Right atrium auricular region (tissue), 2 donors: ENCODE measurements at places on chromosomes 2 and 18. TPM values are rescaled to one million over a fixed set of nuclear protein-coding genes. Genes with fewer than 3 reads are reported as not detected.

DNA sequence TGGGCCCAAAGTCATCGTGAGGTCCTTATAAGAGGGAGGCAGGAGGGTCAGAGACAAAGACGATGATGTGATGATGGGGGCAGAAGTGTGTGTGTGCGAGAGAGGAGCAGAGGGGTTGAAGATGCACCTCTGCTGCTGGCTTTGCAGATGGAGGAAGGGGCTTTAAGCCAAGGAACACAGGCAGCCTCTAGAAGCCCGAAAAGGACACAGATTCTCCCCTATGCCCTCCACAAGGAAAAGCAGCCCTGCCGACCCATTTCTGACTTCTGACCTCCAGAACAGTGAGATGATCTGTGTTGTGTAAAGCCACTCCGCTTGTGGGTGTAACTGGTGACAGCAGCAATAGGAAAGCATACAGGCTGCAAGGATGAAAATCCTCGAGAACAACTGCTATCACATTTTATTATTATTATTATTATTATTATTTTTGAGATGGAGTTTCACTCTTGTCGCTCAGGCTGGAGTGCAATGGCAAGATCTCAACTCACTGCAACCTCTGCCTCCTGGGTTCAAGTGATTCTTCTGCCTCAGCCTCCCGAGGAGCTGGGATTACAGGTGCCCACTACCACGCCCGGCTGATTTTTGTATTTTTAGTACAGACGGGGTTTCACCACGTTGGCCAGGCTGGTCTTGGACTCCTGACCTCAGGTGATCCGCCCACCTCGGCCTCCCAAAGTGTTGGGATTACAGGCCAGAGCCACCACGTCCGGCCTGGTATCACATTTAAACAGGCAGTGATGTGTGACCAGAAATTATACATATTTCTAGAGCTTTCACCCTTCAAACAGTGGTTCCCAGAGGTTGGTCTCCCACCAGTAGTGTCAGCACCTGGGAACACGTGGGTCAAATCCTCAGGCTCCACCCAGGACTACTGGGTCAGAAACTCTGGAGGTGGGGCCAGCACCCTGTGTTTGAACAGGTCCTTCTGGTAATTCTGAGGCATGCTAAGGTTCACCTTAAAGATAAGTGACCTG is 170.5 kb downstream of the TGIF1 start:
- H3K4me1 ChIP-seq = no peaks in the 10 kb centered on the region
- no peaks in the 10 kb centered on the region for H3K36me3 ChIP-seq
- H3K27me3 ChIP-seq = no peaks in the 10 kb centered on the region

- peaks cover 1% of the 10 kb centered on the region for H3K4me1 ChIP-seq
- no peaks in the 10 kb centered on the region for H3K27me3 ChIP-seq
- DNase-seq = no peak
- no peak overlapping the region for H3K4me3 ChIP-seq
These were observed 31.0 kb downstream of the CACNB4 start for GRCh38 chr2:152067823-152068222.

- H3K4me3 ChIP-seq = no peak overlapping the region
- H3K27ac ChIP-seq = no peak overlapping the region
- H3K27me3 ChIP-seq = no peaks in the 10 kb centered on the region
- no peaks in the 10 kb centered on the region for H3K4me1 ChIP-seq
- no peaks in the 10 kb centered on the region for H3K36me3 ChIP-seq
- no peak for DNase-seq
These were observed 536.4 kb upstream of the NRP2 start for GRCh38 chr2:205145888-205146287.

GRCh38 chr2:241865416-241865956 is 4.0 kb upstream of the RTP5 start:
- DNase-seq = no peak
- peaks cover 4% of the 10 kb centered on the region for H3K4me1 ChIP-seq
- no peak overlapping the region for H3K4me3 ChIP-seq
- no peaks in the 10 kb centered on the region for H3K36me3 ChIP-seq
- H3K27me3 ChIP-seq = peaks cover 6% of the 10 kb centered on the region
- H3K27ac ChIP-seq = no peak overlapping the region

- no peak for DNase-seq
- peak overlapping the region; percentile 27 for H3K4me3 ChIP-seq
- no peaks in the 10 kb centered on the region for H3K27me3 ChIP-seq
- no peak overlapping the region for H3K27ac ChIP-seq
These were observed 4.4 kb upstream of the NEU4 start for GRCh38 chr2:241804326-241805229.

DNA sequence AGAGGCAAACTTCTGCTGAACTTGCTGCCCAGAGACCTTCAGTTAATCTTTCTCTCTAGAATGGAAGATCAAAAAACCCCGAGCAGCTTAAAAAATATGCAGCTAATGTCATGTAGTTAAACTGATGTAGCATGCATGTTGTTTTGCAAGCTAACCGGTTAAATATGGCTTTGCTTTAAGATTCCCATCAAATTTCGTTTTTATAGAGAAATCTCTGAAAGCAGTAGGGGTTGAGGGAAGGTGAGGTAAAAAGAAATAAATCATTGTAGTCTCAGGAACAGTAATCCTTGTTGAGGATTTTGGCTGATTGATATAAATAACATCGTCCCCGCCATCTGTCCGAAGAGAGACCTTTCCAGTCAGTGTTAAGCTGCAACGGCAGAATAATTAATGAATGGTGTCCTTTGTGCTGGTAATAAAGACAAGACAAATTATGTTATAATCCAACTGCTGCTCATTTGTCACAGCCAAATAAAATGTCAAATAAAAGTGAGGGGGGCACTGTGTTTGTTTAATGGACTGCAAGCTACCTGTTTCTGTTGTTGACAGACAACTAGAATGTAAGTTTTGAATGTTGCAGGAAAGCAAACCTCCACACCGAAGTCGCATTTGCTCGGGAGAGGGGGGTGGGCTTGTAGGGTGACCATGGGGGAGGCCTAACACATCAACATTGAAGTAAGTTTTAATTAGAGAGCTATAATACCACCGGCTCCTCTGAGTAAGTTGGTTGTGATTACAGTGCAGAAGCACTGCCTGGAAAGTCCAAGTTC is 555.5 kb downstream of the ARHGAP15 start:
- no peak for DNase-seq
- no peak overlapping the region for H3K27ac ChIP-seq
- no peaks in the 10 kb centered on the region for H3K4me1 ChIP-seq
- H3K36me3 ChIP-seq = no peaks in the 10 kb centered on the region
- no peak overlapping the region for H3K4me3 ChIP-seq

DNA sequence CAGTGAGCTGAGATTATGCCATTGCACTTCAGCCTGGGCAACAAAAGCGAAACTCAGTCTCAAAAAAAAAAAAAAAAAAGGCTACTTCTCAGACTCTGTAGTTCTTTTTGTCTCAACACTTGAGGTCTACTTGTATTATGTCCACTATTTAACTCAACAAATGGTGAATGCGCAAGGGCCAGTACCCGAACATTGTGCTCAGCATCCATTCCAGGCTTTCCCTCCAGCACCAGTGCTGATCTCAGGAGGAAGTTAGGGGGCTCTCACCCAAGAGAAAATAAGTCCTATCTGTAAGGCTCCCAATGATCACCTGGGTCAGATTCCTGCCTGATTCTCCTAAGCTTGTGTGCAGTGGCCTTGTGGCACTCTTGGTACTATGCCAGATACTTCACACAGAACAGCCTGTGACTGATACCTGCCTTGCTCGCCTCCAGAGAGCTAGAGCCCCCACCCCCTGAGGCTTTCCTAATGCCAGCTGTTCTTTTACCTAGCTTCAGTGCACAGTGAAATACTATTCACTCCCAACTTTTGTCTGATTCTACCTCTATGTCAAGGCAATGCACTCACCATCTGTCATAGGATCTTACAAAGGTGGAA is 74.9 kb downstream of the INO80D start:
- DNase-seq = no peak
- peaks cover 36% of the 10 kb centered on the region for H3K36me3 ChIP-seq
- H3K27me3 ChIP-seq = no peaks in the 10 kb centered on the region
- H3K27ac ChIP-seq = no peak overlapping the region
- no peak overlapping the region for H3K4me3 ChIP-seq

GRCh38 chr2:151649966-151650365 is 84.3 kb downstream of the NEB start:
- H3K36me3 ChIP-seq = peaks cover 20% of the 10 kb centered on the region
- peak overlapping the region; percentile 37 for H3K27ac ChIP-seq
- H3K4me1 ChIP-seq = no peaks in the 10 kb centered on the region
- DNase-seq = no peak
- H3K4me3 ChIP-seq = no peak overlapping the region

GRCh38 chr18:27749194-27749593 is 427.7 kb downstream of the CDH2 start:
- no peaks in the 10 kb centered on the region for H3K4me1 ChIP-seq
- H3K4me3 ChIP-seq = no peak overlapping the region
- H3K27me3 ChIP-seq = no peaks in the 10 kb centered on the region
- H3K27ac ChIP-seq = no peak overlapping the region
- no peaks in the 10 kb centered on the region for H3K36me3 ChIP-seq
- no peak for DNase-seq

DNA sequence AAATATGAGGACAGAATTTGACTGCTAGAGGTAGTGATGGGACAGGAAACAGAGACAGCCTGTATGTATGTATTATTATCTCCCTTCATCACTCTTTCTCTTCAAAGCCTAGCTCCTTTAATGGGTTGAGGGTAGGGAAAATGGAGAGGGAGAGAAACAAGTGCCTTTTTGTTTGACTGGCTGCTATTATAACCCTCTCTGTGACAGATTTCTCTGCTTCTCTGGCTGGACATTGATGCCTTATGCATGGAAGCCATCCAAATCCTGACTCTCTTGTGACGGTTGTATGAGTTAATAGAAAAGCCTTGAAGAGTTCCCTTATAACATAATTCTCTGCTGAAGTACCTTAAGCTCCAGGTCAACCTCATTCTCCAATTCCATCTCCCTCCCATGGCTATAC is 118.5 kb upstream of the COL5A2 start:
- DNase-seq = no peak
- no peaks in the 10 kb centered on the region for H3K36me3 ChIP-seq
- no peak overlapping the region for H3K4me3 ChIP-seq
- H3K4me1 ChIP-seq = no peaks in the 10 kb centered on the region
- no peaks in the 10 kb centered on the region for H3K27me3 ChIP-seq
- H3K27ac ChIP-seq = no peak overlapping the region

DNA sequence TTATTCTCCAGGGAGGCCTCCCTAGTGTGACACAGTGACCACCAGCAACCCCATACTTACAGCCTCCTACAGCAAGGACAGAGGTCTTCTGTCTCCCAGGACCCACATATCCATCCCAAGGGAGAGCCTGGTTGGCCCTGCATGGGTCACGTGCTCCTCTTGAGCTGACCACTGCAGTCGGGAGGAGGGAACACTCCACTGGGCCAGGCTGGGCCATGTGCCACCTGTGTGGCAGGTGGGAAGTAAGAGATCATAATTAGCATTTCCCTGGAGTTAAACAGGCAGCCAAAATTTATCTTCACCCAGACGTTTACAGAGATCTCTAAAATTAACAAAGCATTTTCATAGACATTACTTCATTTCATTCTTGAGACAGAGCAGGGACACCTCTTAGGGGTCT is 33.4 kb upstream of the MLPH start:
- no peak overlapping the region for H3K4me3 ChIP-seq
- no peak for DNase-seq
- no peak overlapping the region for H3K27ac ChIP-seq

GRCh38 chr2:158130832-158131473 is 29.3 kb downstream of the UPP2 start:
- H3K27ac ChIP-seq = no peak overlapping the region
- no peaks in the 10 kb centered on the region for H3K27me3 ChIP-seq
- no peak for DNase-seq
- no peak overlapping the region for H3K4me3 ChIP-seq
- H3K36me3 ChIP-seq = no peaks in the 10 kb centered on the region

GRCh38 chr18:997499-997898 is 92.8 kb downstream of the ADCYAP1 start:
- no peak overlapping the region for H3K4me3 ChIP-seq
- no peaks in the 10 kb centered on the region for H3K27me3 ChIP-seq
- H3K27ac ChIP-seq = no peak overlapping the region

- H3K27me3 ChIP-seq = no peaks in the 10 kb centered on the region
- H3K27ac ChIP-seq = no peak overlapping the region
- no peaks in the 10 kb centered on the region for H3K4me1 ChIP-seq
These were observed 95.5 kb downstream of the ARL4C start for GRCh38 chr2:234401426-234401825.

DNA sequence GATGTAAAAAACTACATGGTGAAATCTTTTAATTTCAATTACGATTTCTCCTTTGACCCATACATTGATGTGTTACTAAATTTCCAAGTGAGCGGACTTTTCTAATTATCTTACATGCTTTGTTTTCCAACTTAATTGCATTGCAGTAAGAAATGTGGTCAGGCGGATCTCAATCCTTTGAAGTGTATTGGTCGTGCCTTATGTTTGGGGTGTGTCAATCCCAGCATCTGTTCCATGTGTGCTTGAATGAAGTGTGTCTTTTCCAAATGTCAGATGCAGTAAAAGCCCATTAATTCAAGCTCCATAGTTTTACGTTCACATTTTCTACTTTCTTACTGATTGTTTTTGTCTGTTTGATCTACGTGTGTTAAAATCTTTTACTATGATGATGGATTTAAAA is 113.1 kb downstream of the UXS1 start:
- no peak overlapping the region for H3K4me3 ChIP-seq
- H3K4me1 ChIP-seq = no peaks in the 10 kb centered on the region
- H3K36me3 ChIP-seq = no peaks in the 10 kb centered on the region

GRCh38 chr2:168402531-168402930 is 53.5 kb upstream of the CERS6 start:
- H3K27me3 ChIP-seq = no peaks in the 10 kb centered on the region
- H3K4me1 ChIP-seq = no peaks in the 10 kb centered on the region
- H3K4me3 ChIP-seq = no peak overlapping the region

GRCh38 chr2:225120186-225120585 is 77.9 kb upstream of the DOCK10 start:
- no peaks in the 10 kb centered on the region for H3K4me1 ChIP-seq
- no peak overlapping the region for H3K4me3 ChIP-seq
- no peaks in the 10 kb centered on the region for H3K27me3 ChIP-seq
- H3K36me3 ChIP-seq = no peaks in the 10 kb centered on the region

GRCh38 chr2:222242532-222242931 is 56.3 kb downstream of the PAX3 start:
- H3K4me3 ChIP-seq = no peak overlapping the region
- DNase-seq = no peak
- no peaks in the 10 kb centered on the region for H3K27me3 ChIP-seq
- H3K4me1 ChIP-seq = peaks cover 9% of the 10 kb centered on the region
- H3K36me3 ChIP-seq = no peaks in the 10 kb centered on the region

- DNase-seq = no peak
- H3K27ac ChIP-seq = no peak overlapping the region
- H3K4me1 ChIP-seq = no peaks in the 10 kb centered on the region
- no peaks in the 10 kb centered on the region for H3K36me3 ChIP-seq
- H3K27me3 ChIP-seq = no peaks in the 10 kb centered on the region
- H3K4me3 ChIP-seq = no peak overlapping the region
These were observed 341.5 kb upstream of the PKDCC start for GRCh38 chr2:41706286-41706685.

The CFAP221 gene
- total RNA-seq = 0.44 TPM

The KRTCAP3 gene
- total RNA-seq = 1.2 TPM

The DNAJC27 gene
- total RNA-seq = 7.5 TPM

The XPO1 gene
- total RNA-seq = 44.7 TPM

The SPATA3 gene
- total RNA-seq = not detected

The OTOS gene
- total RNA-seq = not detected

The AKAIN1 gene
- total RNA-seq = not detected
